ENCODE measurements at places on chromosomes 1 and 21. TPM values are rescaled to one million over a fixed set of nuclear protein-coding genes. Genes with fewer than 3 reads are reported as not detected.

The FNDC10 gene
- 2.5 TPM for total RNA-seq

The ICOSLG gene
- total RNA-seq = 1.0 TPM

The PRMT2 gene
- total RNA-seq = 92.3 TPM

The IL24 gene
- 5.8 TPM for total RNA-seq

The SPATA17 gene
- 0.34 TPM for total RNA-seq

The LCA5L gene
- total RNA-seq = 1.4 TPM

The PSRC1 gene
- total RNA-seq = 1.4 TPM

The CCDC18 gene
- total RNA-seq = 3.8 TPM

The UMODL1 gene
- 0.07 TPM for total RNA-seq

The FAM177B gene
- not detected for total RNA-seq

The RAD54L gene
- 0.28 TPM for total RNA-seq

The IGSF21 gene
- not detected for total RNA-seq

The AURKAIP1 gene
- 110 TPM for total RNA-seq

The SLFNL1 gene
- 0.21 TPM for total RNA-seq

The LAMC1 gene
- 233 TPM for total RNA-seq

The RIPPLY3 gene
- under 0.01 TPM for total RNA-seq

The CFAP107 gene
- total RNA-seq = not detected

The SPRR2G gene
- total RNA-seq = not detected

The SLC44A5 gene
- 2.5 TPM for total RNA-seq

The B4GALT2 gene
- 62.4 TPM for total RNA-seq

The SPRR1B gene
- 86.5 TPM for total RNA-seq

The PRMT6 gene
- total RNA-seq = 19.1 TPM

The MRAP gene
- total RNA-seq = not detected

The EDARADD gene
- total RNA-seq = 10.0 TPM

The OLIG2 gene
- total RNA-seq = not detected

The JMJD4 gene
- 21.9 TPM for total RNA-seq

The CFAP141 gene
- total RNA-seq = not detected

The LYPD8 gene
- total RNA-seq = not detected

The TSPEAR gene
- total RNA-seq = not detected

The SMCP gene
- not detected for total RNA-seq

The LY9 gene
- not detected for total RNA-seq

The RNF207 gene
- 23.6 TPM for total RNA-seq

The EPHA8 gene
- total RNA-seq = not detected

The BACE2 gene
- total RNA-seq = 116 TPM

The SLC6A9 gene
- 35.5 TPM for total RNA-seq

The MPL gene
- not detected for total RNA-seq

The SLAMF9 gene
- total RNA-seq = 0.14 TPM

The GBP4 gene
- 0.36 TPM for total RNA-seq

The HPCA gene
- total RNA-seq = not detected

The HENMT1 gene
- total RNA-seq = 2.2 TPM

The ETNK2 gene
- total RNA-seq = 51.6 TPM

The SIM2 gene
- 0.34 TPM for total RNA-seq

Measured in nasal cavity respiratory epithelium epithelial cell of viscerocranial mucosa (primary cell).